ENCODE measurements at places on chromosomes 4 and X.

DNA sequence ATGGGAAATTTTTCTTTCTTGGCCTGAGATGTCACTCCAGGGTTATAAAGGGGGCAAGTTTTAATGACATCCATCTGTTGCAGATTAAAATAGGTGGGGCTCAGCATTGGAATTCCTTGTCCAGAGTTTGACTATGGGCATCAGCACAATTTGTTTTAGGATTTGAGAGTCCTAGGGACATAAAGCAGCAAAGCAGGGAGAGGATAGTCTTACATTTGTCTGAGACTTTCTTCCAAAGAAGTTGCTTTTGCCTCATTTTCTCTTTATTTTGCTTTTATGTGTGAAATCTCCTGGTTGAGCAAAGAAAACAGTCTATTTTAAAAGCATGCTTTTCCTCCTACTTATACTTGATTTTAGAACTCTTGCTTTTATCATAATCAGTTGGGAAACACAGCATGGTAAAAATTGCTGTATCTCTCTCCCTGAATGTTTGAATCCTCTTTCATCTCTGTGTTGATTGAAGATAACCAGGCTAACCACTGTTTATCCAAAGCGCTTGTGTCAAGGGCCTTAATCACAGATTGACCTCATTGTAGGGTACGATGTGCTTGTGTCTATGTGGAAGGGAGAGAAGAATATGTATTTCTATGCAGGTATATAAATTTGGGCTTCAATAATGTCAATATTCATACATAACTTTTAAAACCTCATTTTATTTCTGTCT lies 121.5 kb downstream of the ANK2 start:
- DNase-seq = no peak

DNA sequence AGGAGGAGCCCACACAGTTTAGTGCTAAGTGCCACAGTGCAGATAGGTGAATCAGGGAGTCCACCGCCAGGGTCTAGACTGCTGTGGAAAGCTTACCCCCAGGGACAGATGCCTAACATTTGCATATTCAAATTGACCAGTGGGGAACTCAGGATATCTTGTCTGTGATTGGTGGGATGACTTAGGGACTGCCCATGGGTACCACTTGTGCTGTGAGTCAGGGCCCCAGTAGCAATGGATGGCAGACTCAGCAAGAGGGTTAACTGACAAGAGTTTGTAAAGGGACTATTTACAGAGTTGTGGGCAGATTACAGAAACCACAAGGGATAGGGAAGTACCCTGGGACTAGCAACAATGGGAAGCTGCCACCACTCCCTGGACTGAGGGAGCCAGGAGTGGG lies 282.1 kb downstream of the BCOR start:
- DNase-seq = no peak

DNA sequence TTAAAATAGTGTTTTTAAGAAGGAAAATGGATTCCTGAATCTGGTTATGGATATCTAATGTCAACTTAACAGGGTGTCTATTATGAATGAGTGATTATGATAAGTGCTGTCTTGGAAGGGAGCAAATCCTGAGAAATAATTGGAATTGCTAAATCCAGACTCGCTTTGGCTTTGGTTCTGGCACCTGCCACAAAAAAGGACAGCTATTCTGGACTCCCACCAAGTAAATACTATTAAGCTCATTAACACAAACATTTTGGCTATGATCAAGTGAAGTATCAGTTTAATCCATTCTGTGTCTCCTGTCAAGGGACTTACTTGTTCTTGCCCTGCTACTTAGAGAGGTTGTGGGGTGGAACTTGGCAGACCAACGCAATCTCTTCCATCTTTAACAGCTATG lies 403.7 kb downstream of the CENPC start:
- no peak for DNase-seq

DNA sequence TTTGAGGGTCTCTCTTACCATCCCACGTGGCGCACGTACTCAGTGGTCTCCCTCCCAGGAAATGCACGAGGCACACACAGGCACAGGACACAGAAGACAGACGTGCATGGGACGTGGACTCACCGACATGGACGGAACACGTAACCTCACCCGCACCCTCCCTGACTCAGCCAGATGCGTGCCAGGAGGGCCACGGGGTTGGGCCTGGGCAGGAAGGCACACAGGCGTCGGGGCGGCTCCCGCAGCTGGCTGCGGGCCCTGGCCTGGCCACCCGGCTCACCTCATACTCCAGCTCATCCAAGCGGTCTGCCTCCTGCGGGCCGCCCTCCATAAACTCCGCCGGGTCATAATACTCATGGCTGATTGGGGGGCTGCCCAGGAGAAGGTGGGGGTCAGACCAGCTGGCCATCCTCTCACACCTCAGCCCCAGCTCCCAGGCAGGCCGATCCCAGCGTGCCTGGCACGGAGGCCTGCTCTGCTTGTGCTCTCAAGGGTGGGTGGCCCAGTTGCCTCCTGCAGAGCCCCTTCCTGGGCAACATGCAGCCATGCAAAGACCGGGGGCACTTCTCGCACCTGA lies 12.6 kb downstream of the SSR4 start:
- DNase-seq = no peak

- DNase-seq = no peak
These were observed 191.4 kb downstream of the SOWAHB start for GRCh38 chr4:76706581-76706980.

- DNase-seq = no peak
These were observed 165.8 kb downstream of the ATOH1 start for GRCh38 chr4:93994175-93994994.

GRCh38 chrX:103919270-103919637 lies 43.2 kb upstream of the TMSB15B start:
- DNase-seq = no peak

- no peak for DNase-seq
These were observed 2.8 kb upstream of the SRP72 start for GRCh38 chr4:56464581-56464980.

DNA sequence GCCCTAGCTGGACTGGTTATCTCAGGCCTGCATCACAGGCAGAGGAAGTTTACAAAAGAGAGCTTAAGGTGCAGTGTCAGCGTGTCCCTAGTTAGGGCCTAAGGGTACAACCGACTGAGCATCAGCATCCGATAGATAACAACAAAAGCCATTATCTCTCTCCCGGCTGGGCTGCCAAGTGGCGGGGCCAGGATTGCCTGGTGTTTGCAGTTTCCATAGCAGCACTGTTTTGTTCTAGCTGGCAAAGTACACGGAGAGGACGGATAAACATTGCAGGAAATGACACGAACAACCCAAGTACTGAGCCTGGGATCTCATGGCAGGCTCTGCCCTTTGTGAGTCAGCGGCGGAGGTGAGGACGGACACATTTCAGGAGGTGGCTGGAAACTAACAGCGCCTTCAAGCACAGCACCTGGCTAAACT lies 104.7 kb upstream of the NOCT start:
- no peak for DNase-seq

DNA sequence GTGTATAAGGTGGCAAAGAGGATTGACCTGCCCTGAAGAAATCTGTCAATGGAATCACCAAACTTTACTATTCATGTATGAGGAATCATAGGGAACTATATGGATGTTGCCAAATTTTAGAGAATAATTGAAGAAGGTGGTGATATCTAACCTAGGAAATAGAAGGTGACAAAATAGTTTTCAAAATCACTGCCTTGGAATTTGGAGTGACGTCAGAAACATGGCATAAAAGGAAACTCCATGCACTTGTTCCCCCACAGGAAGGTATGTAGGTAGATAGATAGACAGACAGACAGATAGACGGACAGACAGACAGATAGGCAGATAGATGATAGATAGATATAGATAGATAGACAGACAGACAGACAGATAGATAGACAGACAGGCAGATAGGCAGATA lies 793.9 kb upstream of the AMOT start:
- no peak for DNase-seq

- no peak for DNase-seq
These were observed 236.7 kb downstream of the FAT4 start for GRCh38 chr4:125551466-125551865.

- DNase-seq = no peak
These were observed 12.1 kb upstream of the RUFY3 start for GRCh38 chr4:70709611-70710205.

GRCh38 chr4:119093042-119093827 lies 42.4 kb upstream of the MYOZ2 start:
- no peak for DNase-seq

DNA sequence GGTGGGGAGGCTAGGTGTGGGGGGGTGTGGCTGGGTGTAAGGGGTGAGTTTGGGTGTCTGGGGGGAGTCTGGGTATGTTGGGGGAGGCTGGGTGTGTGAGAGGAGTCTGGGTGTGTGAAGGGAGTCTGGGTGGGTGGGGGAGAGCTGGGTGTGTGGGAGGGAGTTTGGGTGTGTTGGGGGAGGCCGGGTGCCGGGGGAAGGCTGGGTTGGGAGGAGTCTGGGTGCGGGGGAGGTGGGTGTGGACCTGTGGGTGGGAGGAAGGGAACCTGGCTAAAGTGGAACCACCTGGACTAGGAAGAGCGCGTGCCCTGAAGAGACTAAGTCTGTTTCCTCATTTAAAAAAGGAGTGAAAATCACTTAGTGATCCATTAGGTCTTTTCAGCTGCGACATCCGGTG lies 18.3 kb downstream of the SPON2 start:
- no peak for DNase-seq

GRCh38 chr4:38905652-38906385 lies 38.2 kb downstream of the FAM114A1 start:
- DNase-seq = no peak

DNA sequence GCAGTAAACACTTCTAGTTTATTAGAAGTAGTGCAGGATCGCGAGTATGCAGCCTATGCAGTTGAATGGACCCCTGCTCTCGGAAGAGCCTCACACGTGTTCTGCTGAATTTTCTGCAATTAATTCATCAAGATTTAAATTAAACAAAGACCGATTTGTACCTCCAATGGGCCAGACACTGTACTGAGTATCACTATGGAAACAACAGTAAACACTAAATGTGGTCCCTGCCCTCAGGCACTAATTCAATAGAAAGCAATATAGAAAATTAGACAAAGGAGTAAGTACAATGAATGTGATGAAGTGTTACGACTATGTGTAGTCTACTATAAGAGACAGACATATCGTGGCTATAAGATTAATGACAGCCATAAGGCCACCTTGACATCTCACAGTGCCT lies 740.3 kb upstream of the FRG1 start:
- DNase-seq = no peak

DNA sequence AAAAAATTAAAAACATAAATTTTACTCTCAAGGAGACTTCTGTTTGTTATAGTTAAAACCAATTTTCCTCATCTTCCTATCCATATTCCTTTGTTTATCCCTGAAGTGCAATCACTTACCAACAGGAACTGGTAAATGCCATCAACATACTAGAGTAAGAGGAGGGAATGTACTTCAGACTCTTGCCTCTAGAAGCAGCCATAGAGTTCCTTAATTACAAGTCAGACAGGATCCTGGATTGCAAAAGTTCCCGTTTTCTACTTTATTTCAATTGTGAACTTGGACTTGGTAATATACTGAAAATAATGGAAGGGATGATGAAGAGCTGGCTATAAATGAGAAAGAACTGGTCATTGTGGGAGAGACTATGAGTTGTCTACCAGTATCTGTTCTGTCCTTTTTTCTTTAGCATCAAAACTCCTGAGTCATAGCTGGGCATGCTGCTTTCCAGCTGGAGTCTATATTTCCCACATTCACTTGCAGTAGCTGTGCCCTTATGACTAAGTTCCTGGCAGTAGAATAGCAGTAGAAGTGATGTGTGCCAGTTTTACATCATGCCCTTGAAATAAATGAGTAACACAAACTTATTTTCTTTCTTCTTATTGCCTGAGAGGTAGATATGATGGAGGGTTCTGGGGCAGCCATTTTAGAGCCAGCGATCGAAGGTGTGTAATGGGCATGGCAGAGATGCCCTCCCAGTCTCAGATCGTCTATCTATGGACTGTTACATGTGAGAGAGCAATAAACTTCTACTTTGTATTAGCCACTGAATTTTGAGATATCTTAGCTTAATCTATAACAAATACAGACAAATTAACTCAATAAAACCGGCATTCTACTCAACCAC lies 26.8 kb upstream of the SPARCL1 start:
- no peak for DNase-seq

GRCh38 chrX:149937871-149938426 lies 342 bp downstream of the EOLA2 start:
- no peak for DNase-seq

DNA sequence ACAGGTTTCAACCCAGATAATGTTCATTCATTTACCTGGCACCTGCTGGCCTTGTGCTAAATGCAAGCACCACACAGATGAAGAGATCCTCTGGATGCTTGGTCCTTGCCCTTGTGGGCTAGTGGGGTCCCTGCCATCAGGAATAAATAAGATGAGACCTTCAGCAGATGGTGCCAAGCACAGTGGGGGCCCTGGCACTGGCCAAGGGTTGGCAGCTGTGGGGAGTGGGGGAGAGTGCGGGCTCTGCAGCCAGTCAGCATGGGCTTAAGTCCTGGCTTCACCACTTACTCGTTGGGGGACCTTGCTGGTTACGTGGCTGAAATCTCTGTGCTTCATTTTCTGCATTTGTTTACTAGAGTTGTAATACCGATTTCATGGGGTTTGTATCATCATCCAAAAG lies 6.9 kb downstream of the LAP3 start:
- DNase-seq = no peak

- DNase-seq = no peak
These were observed 407.3 kb upstream of the SLIT2 start for GRCh38 chr4:19844446-19844845.

DNA sequence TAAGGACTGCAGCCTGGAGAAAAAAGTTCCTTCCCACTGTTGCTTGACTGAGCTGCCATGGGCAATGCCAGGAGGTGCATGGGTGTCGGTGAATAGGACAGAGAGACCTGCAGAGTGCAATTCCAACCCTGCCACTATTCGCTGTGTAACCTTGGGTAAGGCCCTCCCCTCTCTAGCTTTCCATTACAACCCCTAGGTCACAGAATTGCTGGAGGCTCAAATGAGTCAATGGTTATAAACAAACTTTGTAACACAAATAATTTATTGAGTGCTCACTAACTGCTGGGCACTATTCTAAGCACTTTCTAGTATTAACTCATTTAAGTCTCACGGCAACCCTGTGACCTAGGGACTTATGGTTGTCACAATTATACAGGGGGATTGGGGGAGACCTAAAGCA lies 37.8 kb downstream of the PJA1 start:
- no peak for DNase-seq

DNA sequence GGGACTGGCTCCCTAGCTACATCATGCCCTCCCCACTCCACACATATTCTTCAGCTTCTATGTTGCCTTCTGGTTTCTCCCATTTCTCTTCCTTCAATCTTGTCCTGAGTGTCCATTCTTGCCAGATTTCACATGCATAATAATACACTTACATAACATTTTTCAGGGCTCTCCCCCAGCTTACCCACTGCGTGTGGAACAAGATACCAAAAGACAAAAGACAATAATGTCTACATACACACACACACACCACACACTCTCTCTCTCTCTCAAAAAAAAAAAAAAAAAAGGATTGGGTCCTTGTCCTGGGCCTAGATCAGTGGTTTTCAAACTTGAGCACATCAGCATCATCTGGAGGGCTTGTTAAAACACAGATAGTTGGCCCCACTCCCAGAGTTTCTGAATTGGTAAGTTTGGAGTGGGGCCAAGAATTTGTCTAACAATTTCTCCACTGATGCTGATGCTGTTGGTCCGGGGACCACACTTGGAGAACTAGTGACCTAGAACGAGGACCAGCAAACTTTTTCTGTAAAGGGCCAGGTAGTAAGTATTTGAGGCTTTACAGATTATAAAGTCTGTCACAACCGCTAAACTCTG lies 6.5 kb upstream of the SMARCA1 start:
- no peak for DNase-seq
